ENCODE measurements at places on chromosomes 7 and 10.

- no peak for DNase-seq
Observed at GRCh38 chr7:110621289-110621688, 469.6 kb upstream of the LRRN3 start.

GRCh38 chr10:71216363-71216695 is 4.0 kb downstream of the UNC5B start:
- no peak for DNase-seq

DNA sequence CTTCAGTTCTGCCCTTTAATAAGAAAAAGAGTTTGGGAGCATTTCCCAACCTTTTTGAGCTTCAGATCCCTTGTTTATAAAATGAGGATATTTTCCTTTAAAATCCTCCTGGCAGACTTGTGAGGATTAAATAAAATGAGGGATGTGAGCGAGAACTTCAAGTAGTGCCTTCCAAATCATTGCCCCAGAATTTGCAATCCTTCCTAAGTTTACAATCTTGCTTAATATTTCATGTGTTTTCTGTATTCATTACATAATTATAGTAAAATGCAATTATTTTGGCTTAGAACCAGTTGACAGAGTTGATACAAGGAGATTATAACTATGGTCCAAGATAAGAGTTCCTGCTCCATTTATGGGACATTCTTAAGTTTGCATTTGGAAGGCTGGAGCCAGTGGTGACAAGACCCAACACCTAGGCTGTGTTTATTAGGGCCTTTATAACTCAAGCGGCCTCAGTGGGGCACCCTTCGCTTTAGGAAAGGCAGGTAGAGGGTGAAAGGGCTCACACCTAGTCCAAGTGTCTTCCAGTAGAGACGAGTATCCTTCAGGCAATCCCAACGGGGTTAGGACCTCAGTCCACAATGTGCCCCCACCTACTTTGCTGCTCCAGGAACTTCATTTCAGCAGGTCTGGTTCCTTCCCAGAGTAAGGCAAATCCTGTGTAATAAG is 317.5 kb downstream of the WDR11 start:
- no peak for DNase-seq

GRCh38 chr7:151400626-151401315 is 9.1 kb downstream of the WDR86 start:
- no peak for DNase-seq

DNA sequence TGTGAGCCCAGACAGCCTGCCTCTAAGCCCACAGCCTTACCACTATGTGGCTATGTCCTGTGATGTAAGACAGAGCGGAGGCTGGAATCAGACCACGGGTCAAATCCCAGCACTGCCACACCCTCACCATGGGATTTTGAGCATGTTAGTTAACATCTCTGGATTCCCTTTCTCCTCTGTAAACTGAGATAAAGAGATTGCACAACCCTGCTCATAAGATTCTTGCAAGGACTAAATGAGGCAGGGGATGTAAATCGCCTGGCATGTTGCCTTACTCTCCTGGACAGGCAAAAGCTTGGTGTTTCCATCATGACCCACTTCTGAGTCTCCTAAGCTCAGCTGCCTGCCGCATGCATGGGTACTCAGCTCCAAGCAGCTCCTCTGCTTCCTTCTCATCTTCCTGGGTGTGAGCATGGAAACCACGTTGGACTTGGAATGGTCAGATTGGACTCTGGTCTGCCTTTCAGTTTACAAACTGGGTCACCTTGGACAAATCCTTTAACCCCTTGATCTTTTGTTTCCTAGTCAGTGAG is 41.3 kb upstream of the MTURN start:
- no peak for DNase-seq

DNA sequence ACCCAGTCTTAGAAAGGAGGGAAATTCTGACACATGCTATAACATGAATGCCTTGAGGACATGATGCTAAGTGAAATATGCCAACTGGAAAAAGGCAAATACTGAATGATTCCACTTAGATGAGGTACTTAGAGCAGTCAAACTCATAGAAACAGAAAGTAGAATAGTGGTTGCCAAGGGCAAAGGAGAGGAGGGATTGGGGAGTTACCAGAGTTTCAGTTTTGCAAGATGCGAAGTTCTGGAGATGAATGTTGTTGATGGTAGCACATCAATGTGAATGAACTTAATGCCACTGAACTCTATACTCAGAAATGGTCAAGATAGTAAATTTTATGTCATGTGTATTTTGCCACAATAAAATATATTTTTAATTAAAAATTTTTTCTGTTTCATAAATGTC is 38.9 kb downstream of the DRGX start:
- DNase-seq, result no peak

DNA sequence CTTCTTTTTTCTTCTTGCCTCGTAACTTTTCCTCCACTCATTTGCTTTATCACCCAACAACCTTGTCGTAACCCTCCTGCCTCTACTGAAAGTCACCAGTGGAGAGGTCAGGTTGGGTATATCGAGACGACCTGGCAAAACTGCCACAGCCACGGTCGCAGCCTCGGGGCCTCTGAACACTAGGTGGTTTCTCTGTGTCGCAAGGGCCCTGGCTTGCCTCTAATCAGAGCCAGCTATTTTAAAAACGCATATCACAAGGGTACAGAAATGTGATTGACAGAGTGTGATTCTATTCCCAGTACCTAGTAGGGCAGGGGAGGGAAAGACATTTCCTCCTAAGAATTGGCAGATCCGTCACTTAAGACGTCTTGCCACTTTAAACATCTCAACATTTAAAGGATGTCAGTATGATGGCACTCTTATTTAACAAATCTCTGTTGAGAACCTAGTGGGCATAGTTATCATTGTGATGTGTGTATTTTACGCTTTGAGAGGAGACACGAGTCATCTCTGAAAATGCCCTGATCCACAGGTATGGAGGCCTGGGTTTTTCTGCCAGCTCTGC is 197.5 kb downstream of the ARHGAP21 start:
- DNase-seq, result no peak

GRCh38 chr7:136058546-136058945 is 81.4 kb upstream of the MTPN start:
- DNase-seq, result no peak

- DNase-seq, result no peak
Observed at GRCh38 chr7:156652886-156653568, 12.5 kb downstream of the RNF32 start.

- DNase-seq, result no peak
Observed at GRCh38 chr10:48464871-48465736, 139.8 kb downstream of the ARHGAP22 start.

DNA sequence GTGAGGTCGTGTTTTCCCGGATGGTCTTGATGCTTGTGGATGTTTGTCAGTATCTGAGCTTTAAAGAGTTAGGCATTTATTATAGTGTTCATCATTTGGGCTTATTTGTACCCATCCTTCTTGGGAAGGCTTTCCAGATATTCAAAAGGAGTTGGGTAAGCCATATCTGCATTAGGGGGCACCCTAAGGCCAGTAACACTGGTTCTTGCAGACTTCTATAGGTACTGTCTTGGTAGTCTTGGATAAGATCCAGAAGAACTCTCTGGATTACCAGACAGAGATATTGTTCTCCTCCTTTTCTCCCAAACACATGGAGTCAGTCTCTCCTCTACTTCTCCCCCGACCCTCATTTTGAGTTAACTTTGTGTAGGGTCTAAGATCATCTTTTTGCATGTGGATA is 92.8 kb downstream of the SDK1 start:
- no peak for DNase-seq

DNA sequence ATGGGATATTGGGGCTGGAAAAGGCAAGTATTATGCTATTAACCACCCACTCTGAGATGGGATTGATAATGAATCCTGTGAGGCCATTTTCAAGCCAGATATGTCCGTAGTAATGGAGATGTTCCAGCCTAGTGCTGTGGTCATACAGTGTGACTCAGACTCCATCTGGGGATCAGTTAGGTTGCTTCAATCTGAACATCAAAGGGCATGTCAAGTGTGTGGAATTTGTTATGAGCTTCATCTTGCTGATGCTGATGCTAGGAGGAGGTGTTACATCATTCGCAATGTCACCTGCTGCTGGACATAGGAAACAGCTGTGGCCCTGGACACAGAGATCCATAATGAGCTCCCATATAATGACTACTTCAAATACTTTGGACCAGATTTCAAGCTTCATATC is 144.7 kb downstream of the PLCE1 start:
- DNase-seq, result no peak

DNA sequence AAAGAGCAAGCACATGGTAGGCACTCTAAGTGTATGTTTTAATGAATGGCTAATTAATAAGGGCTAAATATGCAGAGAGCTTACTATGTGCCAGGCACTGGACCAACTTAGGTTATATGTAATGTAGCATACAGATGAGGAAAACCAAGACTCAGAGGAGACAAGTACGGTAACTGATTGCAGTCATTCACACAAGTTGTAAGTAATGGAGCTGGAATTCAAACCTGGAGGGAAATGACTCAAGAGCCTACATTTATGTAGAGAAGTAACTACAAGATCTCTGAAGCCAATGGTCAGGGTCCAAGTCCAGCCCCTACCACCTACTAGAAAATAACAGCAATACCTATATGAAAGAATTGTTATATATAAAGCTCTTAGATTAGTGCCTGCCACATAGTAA is 97.3 kb upstream of the KCNIP2 start:
- DNase-seq, result no peak

DNA sequence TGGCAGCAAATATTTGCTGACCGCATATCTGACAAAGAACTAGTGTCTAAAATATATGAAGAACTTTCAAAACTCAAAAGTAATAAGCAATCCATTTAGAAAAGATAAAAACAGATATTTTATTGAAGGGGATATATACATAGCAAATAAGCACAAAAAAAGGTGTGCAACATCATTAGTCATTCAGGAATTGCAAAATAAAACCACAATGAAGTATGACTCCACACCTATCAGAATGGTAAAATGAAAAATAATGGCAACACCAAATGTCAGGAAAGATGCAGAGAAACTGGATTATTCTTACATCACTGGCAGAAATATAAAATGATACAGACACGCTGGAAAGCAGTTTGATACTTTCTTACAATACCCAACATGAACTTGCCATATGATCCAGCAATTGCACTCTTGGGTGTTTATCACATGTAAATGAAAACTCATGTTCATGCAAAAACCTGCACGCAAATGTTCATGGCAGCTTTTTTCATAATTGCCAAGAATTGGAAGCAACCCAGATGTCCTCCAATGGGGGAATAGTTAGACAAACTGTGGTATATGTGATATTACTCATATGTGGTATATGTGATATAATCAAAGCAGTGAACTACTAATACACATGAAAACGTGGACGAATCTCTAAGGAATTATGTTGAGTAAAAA is 645.5 kb downstream of the GRID1 start:
- no peak for DNase-seq

DNA sequence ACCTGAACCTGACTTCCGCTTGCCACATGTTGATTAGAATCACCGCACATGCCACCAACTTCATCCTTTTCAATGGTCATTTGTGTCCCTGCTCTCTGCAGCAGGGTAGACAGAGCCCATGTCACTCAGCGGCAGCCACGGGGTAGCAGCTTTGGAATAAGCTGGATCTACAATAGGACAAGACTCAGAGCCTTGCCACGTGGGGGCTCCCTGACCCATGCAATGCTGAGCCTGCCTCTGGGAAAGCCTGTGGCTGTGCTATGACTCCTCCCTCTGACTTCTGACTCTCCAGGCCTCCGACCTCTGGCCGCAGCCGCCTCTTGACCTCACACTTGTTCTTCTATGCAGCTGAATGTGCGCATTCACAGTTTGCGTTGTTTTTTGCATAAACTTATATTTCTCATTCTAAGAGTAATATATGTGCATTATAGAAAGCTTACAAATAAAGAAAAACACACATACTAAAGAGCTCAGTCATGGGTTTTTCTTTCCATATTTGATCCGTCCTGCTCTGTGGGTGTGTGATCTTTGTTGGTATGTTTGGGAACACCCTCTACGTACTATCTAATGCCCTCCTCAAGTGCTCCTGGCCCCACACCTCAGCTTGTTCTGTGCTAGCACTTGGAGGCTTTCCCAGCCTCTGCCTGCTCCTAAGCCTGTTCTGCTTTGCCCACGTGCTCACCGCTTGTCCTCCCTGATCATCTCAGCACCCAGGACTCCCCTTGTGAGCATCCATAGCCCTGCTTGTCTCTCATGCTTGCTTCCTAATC is 198.0 kb upstream of the MKI67 start:
- no peak for DNase-seq

- DNase-seq, result no peak
Observed at GRCh38 chr10:58350619-58351323, 16.0 kb downstream of the UBE2D1 start.

DNA sequence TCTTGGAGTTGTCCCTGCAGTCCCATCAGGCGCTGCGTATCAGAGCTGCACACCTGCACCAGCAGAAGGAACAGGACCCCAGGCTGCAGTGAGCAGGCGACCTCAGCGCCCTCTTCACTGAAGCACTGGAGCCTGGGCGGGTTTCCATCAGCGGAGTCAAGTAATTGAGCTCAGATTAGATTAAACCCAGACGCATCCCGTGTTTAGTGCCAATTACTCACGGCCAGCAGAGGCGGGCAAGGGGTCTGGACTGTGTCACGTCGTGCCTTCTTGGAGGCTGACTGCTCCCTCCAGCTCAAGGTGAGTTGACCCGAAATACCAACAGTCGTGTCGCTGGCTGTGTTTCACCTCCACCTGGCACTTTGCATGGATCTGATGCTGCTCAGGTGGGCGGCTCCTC is 123.6 kb downstream of the CXCL12 start:
- no peak for DNase-seq

GRCh38 chr10:89861584-89862301 is 160.4 kb downstream of the KIF20B start:
- DNase-seq, result no peak

- no peak for DNase-seq
Observed at GRCh38 chr7:153829525-153829924, 222.7 kb upstream of the DPP6 start.

- DNase-seq, result no peak
Observed at GRCh38 chr10:71796749-71797405, 23.6 kb upstream of the VSIR start.

GRCh38 chr7:130486114-130486953 is 5.6 kb upstream of the MEST start:
- no peak for DNase-seq

DNA sequence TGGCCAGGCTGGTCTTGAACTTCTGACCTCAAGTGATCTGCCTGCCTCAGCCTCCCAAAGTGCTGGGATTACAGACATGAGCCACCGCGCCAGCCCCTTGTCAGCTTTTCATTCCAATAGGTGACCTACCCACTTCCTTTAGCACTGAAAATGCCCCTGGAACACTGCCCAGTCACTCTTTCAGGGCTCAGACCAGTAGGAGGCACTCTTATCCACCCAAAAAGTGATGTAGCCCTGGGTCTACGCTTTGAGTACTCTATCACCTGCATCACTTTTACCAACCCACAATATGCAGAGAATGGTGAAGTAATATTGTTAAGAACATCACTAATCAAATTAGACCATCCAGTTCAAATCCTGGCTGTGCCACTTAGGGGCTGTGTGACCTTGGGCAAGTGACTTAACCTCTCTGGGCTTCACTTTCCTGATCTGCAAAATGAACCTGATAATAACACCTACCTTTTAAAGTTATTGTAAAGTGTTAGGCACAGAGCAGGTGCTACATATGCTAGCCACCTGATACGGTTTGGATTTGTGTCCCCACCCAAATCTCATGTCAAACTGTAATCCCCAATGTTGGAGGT is 5.2 kb downstream of the CALN1 start:
- no peak for DNase-seq

All from cortex of kidney (tissue), 1 donor.